ENCODE measurements at places on chromosomes 11 and 22. TPM values are rescaled to one million over a fixed set of nuclear protein-coding genes. Genes with fewer than 3 reads are reported as not detected.

APOA1 gene
- 3.7 TPM for total RNA-seq

MS4A7 gene
- total RNA-seq = 315 TPM

SCGB1D2 gene
- not detected for total RNA-seq

FREY1 gene
- total RNA-seq = 0.53 TPM

ADM2 gene
- total RNA-seq = 1.5 TPM

CCDC87 gene
- total RNA-seq = 0.50 TPM

ASRGL1 gene
- total RNA-seq = 39.7 TPM

LRRC4C gene
- 0.86 TPM for total RNA-seq

MUC2 gene
- total RNA-seq = not detected

KCNK7 gene
- 1.7 TPM for total RNA-seq

LARGE1 gene
- 27.4 TPM for total RNA-seq

OR52I1 gene
- total RNA-seq = not detected

CCDC83 gene
- total RNA-seq = not detected

OR2D2 gene
- not detected for total RNA-seq

KRTAP5-8 gene
- total RNA-seq = not detected

PANX3 gene
- not detected for total RNA-seq

CASP12 gene
- total RNA-seq = 1.6 TPM

SHANK2 gene
- 59.8 TPM for total RNA-seq

TRIM51 gene
- total RNA-seq = not detected

KRTAP5-5 gene
- not detected for total RNA-seq

DEFB131B gene
- not detected for total RNA-seq

TMX2 gene
- total RNA-seq = 64.2 TPM

XPNPEP3 gene
- total RNA-seq = 19.1 TPM

TALDO1 gene
- total RNA-seq = 218 TPM

TRIM49 gene
- total RNA-seq = not detected

BIK gene
- 1.6 TPM for total RNA-seq

KRTAP5-3 gene
- total RNA-seq = not detected

GRAP2 gene
- 9.5 TPM for total RNA-seq

GGTLC2 gene
- total RNA-seq = 2.7 TPM

OR8B8 gene
- total RNA-seq = not detected

APOC3 gene
- not detected for total RNA-seq

CSNK2A3 gene
- total RNA-seq = 2.6 TPM

INPP5J gene
- total RNA-seq = 4.6 TPM

CHADL gene
- total RNA-seq = 3.6 TPM

RHOD gene
- 12.2 TPM for total RNA-seq

Measured in lower lobe of right lung (tissue), 2 donors.